ENCODE measurements at places on chromosomes 4 and X. TPM values are rescaled to one million over a fixed set of nuclear protein-coding genes. Genes with fewer than 3 reads are reported as not detected.

The TCEAL7 gene
- polyA plus RNA-seq = 240 TPM

The ENPP6 gene
- polyA plus RNA-seq = 21.2 TPM

DNA sequence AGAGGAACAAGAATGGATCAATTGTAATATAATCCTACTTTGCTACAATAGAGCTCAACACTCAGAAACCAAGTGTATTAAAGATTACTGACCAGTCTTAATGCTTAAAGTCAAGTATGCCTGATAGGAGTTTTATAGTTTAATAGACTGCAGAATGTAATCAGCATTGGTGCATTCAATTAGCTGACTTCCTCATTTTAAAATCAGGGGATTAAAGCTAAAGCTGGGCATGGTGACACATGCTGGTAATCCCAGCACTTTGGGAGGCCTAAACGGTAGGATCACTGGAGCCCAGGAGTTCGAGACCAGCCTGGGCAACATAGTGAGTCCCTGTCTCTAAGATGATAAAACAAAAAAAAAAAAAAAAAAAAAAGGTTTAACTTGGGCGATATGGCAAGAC, 10.8 kb downstream of the HNRNPDL start:
- DNase-seq = no peak

DNA sequence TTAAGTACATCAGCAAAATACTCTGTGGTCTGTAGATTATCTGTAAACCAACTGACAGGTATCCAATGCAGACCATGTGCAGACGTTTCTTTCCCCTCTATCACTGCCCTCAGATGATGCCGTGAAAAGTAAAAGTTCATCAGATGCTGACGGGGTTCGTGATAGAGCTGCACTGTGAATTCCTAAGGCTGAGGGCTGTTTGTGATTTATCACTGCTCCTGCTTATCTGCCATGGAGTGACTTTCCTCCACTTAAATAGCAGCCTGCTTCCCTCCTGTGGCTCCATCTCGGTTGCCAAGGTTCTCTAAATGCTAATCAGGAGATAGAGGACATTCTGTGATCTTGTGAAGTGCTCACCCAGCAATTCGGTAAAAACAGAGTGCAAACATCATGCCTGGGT, 89.3 kb upstream of the SRD5A3 start:
- DNase-seq = no peak

The NWD2 gene
- 0.01 TPM for polyA plus RNA-seq

The P2RY4 gene
- polyA plus RNA-seq = not detected

DNA sequence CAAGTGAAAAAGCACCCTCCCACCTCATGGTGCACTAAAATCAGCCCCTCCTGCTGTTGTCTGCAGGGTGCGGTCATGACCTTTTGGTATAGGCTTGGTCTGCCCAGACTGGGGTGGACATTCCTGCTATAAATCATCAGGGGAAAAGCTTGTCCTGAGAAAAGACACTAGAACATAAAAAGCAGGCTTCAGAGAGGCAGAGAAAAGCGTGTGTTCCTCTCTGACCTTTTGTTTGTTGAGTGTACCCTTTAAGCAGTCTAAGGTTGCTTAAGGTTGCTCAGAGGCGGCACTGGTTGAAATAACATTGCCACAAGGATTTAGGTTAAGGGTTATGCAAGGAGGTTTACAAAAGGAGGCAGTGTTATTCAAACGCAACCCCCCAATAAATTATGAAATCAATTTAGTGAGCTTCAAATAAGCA, 43.5 kb downstream of the CCDC158 start:
- DNase-seq = no peak

GRCh38 chrX:152937236-152937635, 39.4 kb downstream of the ZNF185 start:
- DNase-seq = no peak

DNA sequence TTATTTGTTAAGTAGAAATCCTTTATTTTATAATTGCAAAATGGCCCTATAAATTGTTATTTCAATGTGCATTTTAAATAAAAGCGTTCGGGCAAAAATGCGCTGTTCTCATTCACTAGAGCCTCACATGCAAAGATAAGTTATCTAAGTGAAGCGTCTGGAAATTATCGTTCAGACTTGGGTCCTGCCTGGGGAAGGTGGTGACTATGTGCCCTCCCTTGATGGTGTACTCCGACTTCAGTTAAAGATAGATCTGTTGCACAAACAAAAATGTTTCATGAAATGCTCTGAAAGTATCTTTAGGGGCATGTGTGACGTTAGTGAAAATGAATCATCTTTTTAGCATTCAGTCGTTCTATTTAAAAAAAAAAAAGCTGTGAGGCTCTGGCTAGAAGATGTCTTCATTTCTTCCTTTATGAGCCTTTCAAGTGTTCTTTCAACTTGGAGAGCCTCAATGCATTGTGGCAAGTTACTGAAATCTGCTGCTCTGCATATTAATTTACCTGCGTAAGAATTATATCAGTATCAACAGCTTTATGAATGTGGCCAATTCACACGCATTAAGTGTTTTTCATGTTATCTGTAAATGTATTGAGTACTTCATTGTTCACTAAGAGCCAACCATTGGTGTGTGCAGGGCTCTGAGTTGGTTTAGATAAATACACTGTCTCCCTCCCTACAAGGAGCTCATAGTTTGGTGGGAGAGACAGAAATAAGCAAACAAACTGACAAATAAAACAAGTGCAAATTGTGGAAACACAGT, 83.0 kb downstream of the AFF1 start:
- no peak for DNase-seq

Measured in muscle of leg (tissue), 16 donors.